ENCODE measurements at places on chromosomes 1 and 21.

DNA sequence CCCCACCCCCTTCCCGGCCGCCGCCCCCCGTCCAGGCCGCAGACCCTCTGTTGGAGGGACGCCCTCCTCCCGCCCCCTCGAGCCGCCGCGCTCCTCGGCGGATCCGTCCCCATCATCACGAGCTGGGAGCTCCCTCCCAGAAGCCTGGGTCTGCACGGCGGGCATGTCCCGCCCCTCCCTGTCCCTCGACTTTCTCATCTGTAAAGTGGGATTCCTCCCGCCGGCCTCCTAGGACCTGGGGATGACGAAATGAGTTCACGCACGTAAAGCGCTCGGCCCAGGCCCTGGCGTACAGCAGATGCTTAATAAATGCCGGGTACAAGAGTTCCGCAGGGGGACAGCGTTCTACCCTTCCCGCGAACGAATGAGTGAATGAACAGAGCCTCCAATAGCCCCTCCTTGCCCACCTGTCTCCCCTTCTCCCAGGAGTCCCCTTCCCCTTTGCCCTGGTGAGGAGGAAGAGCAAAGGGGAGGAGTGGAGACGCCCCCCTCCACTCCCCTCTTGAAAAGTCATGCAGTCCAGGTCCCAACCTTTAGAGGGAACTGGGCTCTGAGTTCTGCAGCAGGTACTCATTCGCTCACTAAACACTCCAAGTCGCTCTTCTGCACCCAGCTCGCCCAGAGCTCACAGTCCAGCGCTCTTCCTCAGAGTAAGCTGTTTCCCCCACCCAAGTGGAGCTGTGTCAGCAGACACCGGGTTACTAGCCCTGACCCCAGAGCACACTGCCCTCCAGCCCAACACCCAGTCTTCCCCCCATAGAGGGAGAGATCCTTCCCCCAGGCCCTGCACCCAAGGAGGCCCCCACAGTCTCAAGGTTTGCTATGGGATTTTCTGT, 16.8 kb downstream of the RAP1GAP start:
- DNase-seq: no peak

- no peak for DNase-seq
Observed at GRCh38 chr1:227769047-227769935, 34.1 kb downstream of the SNAP47 start.

DNA sequence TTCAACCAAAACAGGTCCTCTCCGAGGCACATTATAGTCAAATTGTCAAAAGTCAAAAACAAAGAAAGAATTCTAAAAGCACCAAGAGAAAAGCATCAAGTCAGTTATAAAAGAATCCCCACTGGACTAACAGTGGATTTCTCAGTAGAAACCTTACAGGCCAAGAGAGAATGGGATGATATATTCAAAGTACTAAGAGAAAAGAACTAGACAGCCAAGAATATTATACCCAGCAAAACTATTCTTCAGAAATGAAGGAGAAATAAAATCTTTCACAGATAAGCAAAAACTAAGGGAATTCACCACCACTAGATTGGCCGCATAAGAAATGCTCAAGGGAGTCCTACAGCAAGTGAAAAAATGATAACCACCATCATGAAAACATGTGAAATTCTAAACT, 16.1 kb downstream of the OLFML3 start:
- DNase-seq: no peak

GRCh38 chr1:68141071-68142021, 90.9 kb upstream of the DIRAS3 start:
- DNase-seq: no peak

GRCh38 chr21:37342046-37342632, 24.4 kb upstream of the DYRK1A start:
- DNase-seq: no peak

DNA sequence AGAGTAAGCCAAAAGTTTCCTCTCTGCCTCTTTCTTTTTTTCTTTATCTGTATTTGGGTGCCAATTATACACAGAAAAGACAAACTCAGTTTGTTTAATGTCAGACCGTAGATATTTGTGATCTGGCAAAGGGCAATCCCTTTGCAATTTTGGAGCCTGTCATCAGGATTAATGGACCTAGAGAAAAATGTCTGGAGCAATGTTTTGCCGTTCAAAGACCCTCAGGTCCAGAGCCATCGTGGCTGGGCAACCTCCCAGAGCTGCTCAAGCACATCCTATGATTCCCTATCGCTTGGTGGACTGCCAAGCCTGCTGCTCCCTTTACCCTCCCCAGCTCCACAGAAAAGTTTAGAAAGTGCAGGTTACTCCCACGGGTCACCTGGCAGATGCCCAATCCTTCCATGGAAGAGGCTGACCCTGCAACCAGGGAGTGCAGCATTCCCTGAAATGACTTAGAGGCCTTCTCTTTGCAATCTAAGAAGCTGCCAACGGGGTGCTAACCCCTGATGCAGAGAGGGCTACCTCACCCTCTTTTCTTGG, 112.5 kb upstream of the NGF start:
- DNase-seq: no peak
